GM13977 (cell line): ENCODE measurements at places on chromosomes 1 and 21.

DNA sequence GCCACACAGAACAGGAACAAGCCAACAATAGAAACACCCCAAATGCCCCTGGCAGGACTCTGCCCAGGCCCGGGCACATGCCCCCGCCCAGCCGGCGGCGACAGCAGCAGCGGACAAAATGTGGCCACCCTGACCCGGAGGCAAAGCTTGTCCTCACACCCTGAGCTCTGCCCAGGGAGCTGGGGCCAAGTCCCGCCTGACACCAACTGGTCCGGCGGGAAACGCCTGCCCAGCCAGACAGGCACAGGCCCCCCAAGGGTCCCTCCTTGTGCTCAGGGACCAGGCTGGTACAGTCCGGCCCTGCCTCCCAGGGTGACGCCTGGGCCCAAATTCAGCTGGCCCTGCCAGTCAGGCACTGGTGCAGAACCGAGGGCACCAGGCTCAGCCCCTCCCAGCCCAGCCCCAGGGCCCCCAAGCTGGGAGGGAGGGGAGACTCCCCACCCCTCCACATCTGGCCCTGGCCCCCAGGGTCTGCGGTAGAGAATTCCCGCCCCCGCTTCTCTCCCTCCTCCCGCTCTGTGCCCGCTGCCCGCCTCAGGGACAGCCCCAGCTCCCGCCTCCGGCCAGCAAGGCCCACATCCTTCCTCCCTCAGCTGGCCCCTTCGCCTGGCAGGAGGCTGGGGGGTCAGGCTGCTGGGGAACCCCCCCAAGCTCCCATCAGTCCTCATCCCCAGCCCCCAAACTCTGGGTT is 2.0 kb downstream of the AHDC1 start:
- DNase-seq = peak; percentile 52

- no peak for DNase-seq
These were observed 3.1 kb upstream of the NCF2 start for GRCh38 chr1:183593356-183593755.

GRCh38 chr21:25980710-25981109 is 189.9 kb downstream of the APP start:
- no peak for DNase-seq

GRCh38 chr1:243718893-243719292 is 131.2 kb downstream of the AKT3 start:
- no peak for DNase-seq

GRCh38 chr1:6651909-6652308 is 27.2 kb downstream of the THAP3 start:
- DNase-seq = no peak

GRCh38 chr1:200739702-200740570 is 1.2 kb downstream of the CAMSAP2 start:
- DNase-seq = no peak

DNA sequence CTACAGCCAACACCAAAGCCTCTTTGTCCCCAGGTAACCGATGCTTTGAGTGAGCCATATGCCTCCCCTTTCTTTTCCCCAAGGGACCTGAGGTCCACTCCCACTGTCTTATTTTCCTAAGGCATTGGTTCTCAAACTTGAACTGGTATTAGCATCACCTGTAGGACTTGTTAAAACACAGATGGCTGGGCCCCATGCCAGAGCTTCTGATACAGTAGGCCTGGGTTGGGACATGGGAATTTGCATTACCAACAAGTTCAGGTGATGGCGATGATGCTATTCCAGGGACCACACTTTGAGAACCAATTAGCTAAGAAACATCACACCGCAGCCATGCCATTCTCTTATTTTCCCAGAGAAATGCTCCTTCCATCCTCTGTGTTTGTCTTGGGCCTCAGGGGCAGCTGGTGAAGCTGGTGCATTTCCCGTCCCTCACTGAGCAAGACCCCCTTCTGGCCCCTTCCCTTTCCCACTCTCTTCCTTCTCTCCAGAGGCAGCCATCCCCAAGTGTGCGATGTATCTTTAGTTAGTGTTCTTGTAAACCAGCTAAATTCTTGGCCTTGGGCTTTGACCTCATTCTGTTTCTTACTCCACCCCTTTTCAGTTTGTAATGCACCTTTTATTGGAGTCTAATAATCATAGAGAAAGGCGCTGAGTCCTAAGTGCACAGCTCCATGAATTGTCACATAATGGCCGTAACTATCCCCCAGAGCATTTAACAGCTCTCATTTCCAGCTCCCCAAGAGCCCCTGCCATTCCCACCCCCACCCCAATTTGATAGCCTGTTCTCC is 14.2 kb upstream of the TTC22 start:
- DNase-seq = no peak

GRCh38 chr1:160096274-160097116 is 1.9 kb downstream of the IGSF8 start:
- no peak for DNase-seq

GRCh38 chr1:99228153-99228552 is 36.1 kb upstream of the PLPPR4 start:
- DNase-seq = no peak

DNA sequence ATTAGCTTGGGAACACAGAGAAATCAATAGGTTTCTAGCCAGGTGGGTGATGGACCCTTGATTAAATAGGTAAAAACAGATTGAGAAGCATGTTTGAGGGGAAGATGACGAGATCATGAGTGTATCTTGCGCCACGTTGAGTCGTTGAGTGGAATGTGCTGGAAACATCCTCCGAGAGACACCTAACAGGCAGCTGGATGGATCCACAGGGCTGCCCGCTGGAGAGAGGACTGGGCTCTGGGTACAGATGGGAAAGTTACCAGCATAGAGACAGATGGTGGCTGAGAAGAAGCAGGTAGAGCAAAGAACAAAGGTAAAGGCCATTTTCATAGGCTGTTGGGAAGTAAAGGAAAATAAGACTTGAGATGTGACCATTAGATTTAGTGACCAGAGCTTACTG is 15.6 kb downstream of the BATF3 start:
- DNase-seq = no peak

DNA sequence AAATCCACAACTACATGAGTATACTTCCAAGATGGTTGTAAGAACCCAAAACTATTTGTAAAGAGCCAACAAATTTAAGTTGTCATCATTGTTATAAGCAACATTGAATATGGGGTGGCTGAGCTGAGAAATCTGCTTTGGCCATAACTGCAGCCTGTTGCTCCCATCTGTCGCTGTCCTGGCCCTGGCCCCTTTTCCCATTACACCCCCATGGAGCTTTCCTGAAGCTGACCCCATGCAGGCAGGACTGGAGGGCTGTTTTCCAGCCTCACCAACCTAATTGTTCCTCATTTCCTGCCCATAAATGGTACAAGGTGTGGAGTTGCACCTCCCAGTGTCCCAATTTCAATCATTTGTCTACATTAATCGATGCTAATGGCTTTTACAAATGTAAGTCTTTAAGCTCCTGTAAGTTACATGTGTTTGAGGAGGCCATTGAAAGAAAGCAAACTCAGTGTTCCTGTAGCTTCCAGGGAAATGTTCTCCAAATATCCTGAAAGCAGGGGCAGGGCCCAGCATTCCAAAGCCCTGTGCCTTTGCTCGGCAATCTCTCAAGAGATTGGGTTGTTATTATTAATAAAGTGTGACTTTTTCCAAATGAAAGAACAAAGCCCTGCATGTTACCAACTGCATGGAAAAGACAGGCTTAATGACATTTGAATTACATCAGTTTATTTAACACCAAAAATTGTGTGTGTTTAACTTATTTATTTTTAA is 545.9 kb downstream of the PLPP3 start:
- DNase-seq = no peak

GRCh38 chr1:9239622-9240401 is 5.2 kb downstream of the H6PD start:
- peak; percentile 77 for DNase-seq

DNA sequence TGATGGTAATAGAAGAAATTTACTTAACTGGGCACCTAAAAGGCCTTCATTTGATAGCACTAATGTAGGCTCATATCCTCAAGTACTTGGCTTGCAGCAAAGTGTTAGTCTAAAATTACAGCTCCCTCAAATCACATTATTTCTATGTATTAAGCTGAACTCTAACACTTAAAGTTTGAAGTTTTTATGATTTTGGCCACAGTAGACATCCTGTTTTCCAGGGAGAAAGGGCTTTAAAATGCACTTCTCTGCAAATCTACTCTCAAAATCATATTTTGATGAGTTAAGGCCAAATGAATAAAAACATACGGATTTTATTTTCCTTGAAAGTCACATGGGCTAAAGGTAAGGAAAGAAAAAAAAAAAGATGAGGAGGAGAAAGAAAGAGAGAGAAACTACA is 575.5 kb downstream of the PLPP3 start:
- no peak for DNase-seq

GRCh38 chr1:155012026-155012546 is 9.5 kb downstream of the ZBTB7B start:
- DNase-seq = no peak

DNA sequence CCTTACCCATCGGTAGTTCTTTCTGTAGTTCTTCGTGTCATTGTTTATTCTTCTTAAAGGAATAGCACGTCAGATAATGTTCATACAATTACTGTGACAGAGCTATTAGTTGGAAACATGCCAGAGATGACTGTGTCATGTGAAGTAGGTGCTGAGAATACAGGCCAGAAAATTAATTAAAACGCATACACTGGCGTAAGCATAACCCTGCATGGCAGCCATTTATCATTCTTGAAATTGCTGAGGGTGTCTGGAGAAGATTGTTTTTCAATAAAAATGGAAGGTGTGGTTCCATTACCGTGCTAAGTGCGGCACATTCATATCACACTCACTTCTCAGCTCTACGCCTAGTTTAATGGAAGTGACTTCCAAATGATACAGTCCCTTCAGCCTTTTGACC is 7.8 kb downstream of the ETS2 start:
- DNase-seq = no peak

- DNase-seq = no peak
These were observed 59.2 kb downstream of the TIAM1 start for GRCh38 chr21:31284797-31285397.

DNA sequence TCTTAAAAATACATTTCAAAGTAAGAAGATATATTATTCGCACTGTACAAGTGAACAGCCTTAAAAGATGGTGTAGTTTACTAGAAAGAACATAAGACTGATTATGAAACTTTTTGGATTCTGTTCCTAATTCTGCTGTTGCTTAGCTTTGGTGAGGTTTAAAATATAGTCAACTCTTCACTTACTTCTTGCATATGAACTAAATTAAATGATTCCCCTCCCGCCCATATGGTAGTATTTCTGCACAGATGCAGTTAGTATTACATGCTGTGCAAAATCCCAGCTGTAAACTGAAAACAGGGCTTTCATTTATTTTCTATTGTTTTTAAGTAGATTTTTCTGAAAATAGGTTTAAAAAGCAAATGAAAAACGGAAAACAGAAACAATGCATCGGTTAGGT is 345.4 kb upstream of the NCAM2 start:
- DNase-seq = no peak

- no peak for DNase-seq
These were observed 19.1 kb upstream of the CD101 start for GRCh38 chr1:116982319-116983004.

DNA sequence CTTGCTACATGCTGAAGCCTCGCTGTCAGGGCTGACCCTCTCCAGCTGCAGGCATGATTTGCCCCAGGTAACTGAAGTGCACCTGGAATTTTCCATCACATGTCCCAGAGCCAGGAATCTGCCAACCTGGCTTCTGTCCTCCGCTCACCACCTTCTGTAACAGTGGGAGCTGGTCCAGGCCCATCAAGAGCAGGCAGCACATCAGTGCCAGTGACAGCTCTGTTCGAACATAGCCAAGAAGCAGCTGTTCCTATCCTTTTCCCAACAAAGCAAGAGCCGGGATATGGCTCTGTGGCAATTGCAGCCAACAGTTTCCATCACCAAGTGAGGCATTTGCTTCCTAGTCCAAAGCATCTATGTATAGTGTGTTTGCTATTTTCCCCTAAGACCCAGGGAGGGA is 42.2 kb upstream of the KANK4 start:
- DNase-seq = no peak

DNA sequence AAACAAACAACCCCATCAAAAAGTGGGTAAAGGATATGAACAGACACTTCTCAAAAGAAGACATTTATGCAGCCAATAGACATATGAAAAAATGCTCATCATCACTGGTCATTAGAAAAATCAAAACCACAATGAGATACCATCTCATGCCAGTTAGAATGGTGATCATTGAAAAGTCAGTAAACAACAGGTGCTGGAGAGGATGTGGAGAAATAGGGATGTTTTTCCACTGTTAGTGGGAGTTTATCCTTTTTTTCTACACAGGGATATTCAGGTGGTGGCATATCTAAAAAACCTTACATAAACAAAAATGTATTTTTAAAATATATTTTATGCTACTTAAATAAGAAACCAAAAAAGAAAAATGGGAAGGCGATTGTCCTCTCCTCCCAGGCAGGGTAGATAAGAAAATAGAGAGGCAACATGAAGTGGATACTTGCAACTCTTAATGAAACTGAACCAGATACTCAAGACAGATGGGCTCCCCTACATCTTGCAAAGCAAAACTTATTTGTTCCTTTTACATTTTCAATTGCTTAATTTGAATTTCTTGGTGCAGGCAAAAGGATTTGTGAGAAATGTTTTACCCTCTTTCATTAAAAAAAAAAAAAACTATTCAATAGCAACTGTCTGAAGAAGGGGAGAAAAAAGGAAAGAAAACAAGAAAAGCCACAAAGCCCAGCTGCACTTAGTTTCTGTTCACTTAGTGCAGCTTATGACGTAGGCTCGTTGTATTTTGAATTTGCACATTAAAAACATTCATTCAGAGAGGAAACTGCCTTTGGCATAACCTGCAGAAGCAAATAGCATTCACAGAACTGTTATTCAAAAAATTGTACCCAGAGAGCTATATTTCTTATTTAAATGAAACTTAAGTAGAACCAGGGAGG is 36.9 kb upstream of the RGS1 start:
- DNase-seq = peak; percentile 22

DNA sequence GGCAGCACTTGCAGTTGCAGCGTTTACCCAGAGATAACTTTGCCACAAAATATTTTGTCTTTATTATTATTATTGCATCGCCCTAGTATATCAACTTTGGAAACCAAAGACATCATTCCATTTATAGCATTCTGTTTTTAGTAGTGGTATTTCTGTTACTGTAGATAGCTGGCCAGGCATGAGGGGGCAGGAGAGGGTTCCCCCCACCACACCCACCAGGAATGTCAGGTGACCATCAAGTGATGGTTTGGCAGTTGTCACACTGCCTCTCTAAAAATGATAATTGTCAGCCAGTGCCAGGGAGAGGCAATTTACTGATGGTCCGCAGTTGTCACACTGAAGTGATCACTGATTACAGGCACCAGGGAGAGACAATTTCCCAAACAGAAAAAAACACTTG is 135.6 kb downstream of the TSEN15 start:
- DNase-seq = no peak
